ENCODE measurements at places on chromosomes 4 and X.

GRCh38 chrX:19658030-19658429 lies 142.7 kb upstream of the MAP3K15 start:
- H3K4me1 ChIP-seq: no peaks in the 10 kb centered on the region
- no peak for DNase-seq
- no peak overlapping the region for H3K27ac ChIP-seq

DNA sequence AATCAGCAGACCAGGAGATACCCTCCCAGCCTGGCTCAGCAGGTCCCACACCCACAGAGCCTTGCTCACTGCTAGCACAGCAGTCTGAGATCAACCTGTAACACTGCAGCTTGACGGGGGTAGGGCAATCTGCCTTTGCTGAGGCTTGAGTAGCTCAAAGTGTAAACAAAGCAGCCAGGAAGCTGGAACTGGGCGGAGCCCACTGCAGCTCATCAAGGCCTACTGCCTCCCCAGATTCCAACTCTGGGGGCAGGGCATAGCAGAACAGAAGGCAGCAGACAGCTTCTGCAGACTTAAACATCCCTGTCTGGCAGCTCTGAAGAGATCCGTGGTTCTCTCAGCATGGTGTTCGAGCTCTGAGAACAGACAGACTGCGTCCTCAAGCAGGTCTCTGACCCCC lies 15.1 kb upstream of the GABRA2 start:
- H3K27me3 ChIP-seq: no peaks in the 10 kb centered on the region
- no peak overlapping the region for H3K4me3 ChIP-seq
- H3K36me3 ChIP-seq: no peaks in the 10 kb centered on the region
- no peak for DNase-seq

- no peak overlapping the region for H3K4me3 ChIP-seq
- no peaks in the 10 kb centered on the region for H3K4me1 ChIP-seq
- H3K36me3 ChIP-seq: no peaks in the 10 kb centered on the region
- no peak for DNase-seq
Observed at GRCh38 chrX:3161681-3162080, 120.4 kb downstream of the ARSF start.

DNA sequence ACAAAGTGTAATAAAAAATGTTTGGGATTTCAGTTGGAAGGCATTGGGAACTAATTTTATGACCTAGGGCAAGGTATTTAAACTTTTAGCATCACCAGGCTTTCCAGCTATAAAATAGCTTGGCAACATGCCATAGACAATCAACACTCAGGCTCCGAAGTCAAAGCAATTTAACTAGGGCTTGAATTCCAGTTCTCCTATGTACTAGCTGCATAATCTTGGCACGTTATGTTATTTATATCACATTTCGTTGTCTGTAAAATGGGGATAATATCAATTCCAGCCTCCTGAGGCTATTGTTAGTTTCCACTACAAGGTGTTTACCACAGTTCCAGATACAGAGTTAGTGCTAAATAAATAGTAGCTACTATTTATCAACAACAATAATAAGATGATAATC lies 78.8 kb downstream of the DMD start:
- no peak overlapping the region for H3K27ac ChIP-seq
- DNase-seq: no peak
- H3K36me3 ChIP-seq: no peaks in the 10 kb centered on the region
- no peak overlapping the region for H3K4me3 ChIP-seq
- H3K4me1 ChIP-seq: no peaks in the 10 kb centered on the region

DNA sequence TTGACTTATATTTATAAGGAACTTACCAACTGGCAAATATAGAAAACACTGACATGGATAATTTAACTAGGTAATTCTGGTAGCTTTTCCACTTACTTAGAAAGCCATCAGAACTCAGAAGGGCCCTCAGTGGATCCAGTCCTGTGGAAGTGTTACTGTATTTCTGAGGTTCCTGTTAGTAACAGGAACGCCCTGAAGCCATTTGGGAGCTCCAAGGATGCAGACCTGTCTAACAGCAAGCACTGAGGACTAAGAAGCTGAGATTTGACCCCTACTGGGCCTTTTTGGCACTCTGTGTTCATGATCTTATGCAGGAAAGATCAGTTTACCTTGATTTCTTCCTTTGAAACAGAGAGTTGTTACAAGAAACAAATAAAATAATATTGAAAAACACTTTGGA lies 46.0 kb upstream of the TLL1 start:
- no peak overlapping the region for H3K4me3 ChIP-seq
- DNase-seq: no peak
- no peaks in the 10 kb centered on the region for H3K4me1 ChIP-seq
- no peaks in the 10 kb centered on the region for H3K36me3 ChIP-seq
- no peak overlapping the region for H3K27ac ChIP-seq

DNA sequence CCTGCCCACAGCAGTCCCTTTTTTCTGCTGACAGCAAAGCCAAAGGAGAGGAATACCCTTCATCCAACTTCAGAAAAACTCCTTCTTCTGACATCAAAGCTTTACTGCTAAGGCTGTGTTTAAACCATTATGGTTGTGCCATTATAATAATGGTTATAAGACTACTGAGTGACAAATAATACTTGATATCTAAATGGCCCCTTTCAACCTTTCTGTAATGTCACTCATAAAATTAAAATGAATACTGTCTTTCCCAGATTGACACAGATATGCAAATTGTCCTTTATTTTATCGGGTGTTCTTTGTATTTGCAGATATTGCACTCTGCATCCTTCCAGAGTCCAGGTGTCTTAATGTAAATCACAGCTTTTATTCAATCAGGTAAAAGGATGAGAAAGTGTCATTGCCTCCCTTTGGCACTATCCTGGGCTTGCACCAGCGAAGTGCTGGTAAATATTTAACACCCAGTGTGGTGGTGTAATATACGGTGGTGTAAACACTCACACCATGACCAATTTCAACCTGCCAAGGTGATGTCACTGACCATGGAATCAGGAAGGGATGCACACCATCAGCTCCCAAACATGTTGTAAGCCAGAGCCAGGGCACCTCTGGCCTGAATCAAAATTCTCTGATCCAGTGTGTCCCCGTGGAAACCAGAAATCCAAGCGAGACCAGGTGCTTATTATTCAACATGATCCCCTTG lies 139.4 kb upstream of the TENM3 start:
- no peak for DNase-seq
- H3K4me3 ChIP-seq: no peak overlapping the region
- no peaks in the 10 kb centered on the region for H3K27me3 ChIP-seq
- no peaks in the 10 kb centered on the region for H3K4me1 ChIP-seq
- H3K36me3 ChIP-seq: no peaks in the 10 kb centered on the region
- no peak overlapping the region for H3K27ac ChIP-seq

- no peaks in the 10 kb centered on the region for H3K36me3 ChIP-seq
- no peak for DNase-seq
- no peaks in the 10 kb centered on the region for H3K4me1 ChIP-seq
- H3K27ac ChIP-seq: no peak overlapping the region
- no peak overlapping the region for H3K4me3 ChIP-seq
Observed at GRCh38 chr4:152456609-152457008, 79.3 kb downstream of the FBXW7 start.

- no peaks in the 10 kb centered on the region for H3K36me3 ChIP-seq
- no peak overlapping the region for H3K27ac ChIP-seq
- DNase-seq: no peak
- no peak overlapping the region for H3K4me3 ChIP-seq
- H3K27me3 ChIP-seq: no peaks in the 10 kb centered on the region
Observed at GRCh38 chr4:103032574-103032973, 13.1 kb upstream of the SLC9B1 start.

DNA sequence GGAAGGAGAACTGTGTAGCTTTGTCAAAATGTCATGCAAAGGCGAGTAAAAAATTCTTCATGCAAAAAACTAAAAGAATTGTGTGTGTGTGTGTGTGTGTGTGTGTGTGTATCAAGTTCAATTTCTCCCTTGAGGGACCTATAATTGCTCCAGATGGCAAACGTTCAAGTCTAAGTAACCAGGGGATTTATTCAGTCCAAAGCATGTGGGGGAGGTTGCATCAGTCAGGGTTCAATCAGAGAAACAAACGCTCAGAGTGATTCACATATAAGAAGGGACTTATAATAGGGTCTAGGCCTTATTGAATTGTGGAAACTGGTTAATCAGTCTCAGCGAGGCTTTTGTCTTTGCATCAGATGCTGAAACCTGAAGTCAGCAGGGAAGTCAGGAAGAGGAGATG lies 5.0 kb downstream of the DCAF8L1 start:
- no peaks in the 10 kb centered on the region for H3K36me3 ChIP-seq
- H3K27me3 ChIP-seq: no peaks in the 10 kb centered on the region
- no peak overlapping the region for H3K27ac ChIP-seq
- H3K4me1 ChIP-seq: no peaks in the 10 kb centered on the region

GRCh38 chrX:68801737-68802290 lies 27.0 kb upstream of the EFNB1 start:
- no peaks in the 10 kb centered on the region for H3K36me3 ChIP-seq
- H3K27me3 ChIP-seq: no peaks in the 10 kb centered on the region
- no peaks in the 10 kb centered on the region for H3K4me1 ChIP-seq
- H3K4me3 ChIP-seq: no peak overlapping the region
- H3K27ac ChIP-seq: no peak overlapping the region

DNA sequence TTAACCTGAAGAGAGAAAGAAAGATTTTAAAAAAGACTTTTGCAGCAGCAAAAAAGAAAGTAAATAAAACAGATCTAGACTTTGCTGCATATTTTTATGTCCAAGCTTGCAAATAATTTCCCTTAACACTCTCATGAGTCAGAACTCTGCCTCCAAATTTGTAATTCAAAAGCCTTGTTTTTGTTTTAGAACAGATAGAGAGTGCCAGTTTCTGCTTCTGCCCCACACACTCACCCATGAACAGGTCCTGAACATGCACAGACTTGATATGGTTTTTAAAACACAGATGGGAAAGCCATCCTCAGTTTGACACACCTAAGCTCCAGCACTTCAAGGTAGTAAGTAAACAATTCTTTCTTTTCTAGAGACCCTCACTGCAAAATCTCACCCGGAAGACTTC lies 39.7 kb upstream of the VCX3B start:
- H3K4me3 ChIP-seq: no peak overlapping the region
- no peaks in the 10 kb centered on the region for H3K36me3 ChIP-seq
- no peaks in the 10 kb centered on the region for H3K4me1 ChIP-seq
- H3K27me3 ChIP-seq: no peaks in the 10 kb centered on the region

DNA sequence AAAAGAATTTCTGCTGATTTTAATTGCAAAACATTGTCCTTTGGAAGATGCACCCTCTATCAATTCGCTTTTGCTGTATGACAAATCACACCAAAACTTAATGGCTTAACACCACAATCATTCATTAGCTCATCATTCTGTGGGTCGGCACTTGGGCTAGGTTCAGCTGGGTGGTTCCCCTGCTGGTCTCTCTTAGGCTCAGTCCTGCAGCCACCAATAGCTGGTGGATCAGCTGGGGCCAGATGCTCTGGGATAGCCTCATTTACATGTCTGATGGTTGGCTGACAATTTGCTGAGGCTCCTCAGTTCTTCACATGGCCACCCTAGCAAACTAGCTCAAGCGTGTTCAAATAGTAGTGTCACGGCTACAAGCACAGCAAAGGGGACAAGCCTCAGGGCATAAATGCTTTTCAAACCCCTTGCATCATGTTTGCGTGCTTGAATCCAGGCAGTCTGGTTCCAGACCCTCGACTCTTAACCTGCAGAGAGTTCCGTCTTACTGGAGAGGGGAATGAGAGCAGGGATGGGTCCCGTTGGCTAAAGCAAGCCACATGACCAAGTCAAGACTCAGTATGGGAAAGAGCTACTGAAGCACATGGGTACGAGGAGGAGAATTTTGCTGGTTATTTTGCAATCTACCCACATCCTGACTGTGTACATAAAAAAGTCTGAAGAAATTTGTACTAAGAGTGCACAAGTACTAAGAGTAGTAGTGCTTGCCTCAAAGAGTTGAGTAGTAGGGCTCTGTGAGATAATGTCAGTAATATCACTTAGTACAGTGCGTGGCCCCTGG lies 7.5 kb upstream of the ACSL1 start:
- H3K36me3 ChIP-seq: no peaks in the 10 kb centered on the region
- H3K27me3 ChIP-seq: no peaks in the 10 kb centered on the region
- H3K27ac ChIP-seq: no peak overlapping the region
- no peak for DNase-seq

DNA sequence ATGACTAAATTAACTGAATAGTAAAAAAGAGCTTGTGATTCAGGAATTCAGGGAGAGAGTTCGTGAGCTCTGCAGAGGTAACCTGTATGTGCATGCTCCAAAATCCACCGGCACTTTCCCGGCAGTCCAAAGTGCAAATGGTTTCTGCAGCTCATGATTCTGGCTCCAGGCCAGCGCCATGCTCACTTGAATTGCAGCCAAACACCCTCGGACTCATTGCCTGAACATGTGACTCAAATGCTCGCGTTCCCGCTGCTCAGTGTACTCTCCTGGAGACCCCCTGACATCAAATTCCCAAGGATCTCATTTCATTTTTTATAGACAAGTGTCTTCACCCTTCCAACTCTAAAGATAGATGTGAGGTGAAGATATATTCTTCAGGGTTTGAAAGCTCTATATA lies 44.1 kb upstream of the SH3RF1 start:
- DNase-seq: peak; percentile 72
- H3K4me3 ChIP-seq: peak overlapping the region; percentile 1
- H3K27ac ChIP-seq: no peak overlapping the region
- no peaks in the 10 kb centered on the region for H3K36me3 ChIP-seq
- peaks cover 19% of the 10 kb centered on the region for H3K4me1 ChIP-seq

DNA sequence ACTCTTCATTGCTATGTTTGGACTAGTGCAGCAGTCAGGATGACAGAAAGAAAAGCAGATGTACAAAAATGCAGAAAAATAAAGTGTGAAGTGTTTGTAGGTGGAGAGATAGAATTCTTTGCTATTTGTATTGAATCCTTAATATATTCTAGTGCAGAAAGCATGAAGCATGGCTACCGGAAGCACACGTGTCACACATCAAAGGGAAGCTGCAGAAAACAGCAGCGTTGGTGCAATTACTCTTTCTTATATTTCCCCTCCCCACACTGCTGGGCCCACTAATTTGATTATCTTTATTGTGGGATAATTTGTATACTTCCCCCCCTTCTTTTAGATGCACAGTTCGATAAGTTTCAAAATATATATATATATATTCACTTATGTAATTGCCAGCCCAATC lies 35.9 kb upstream of the TAPT1 start:
- H3K27me3 ChIP-seq: no peaks in the 10 kb centered on the region
- H3K27ac ChIP-seq: no peak overlapping the region
- no peaks in the 10 kb centered on the region for H3K36me3 ChIP-seq
- peaks cover 5% of the 10 kb centered on the region for H3K4me1 ChIP-seq
- no peak for DNase-seq

DNA sequence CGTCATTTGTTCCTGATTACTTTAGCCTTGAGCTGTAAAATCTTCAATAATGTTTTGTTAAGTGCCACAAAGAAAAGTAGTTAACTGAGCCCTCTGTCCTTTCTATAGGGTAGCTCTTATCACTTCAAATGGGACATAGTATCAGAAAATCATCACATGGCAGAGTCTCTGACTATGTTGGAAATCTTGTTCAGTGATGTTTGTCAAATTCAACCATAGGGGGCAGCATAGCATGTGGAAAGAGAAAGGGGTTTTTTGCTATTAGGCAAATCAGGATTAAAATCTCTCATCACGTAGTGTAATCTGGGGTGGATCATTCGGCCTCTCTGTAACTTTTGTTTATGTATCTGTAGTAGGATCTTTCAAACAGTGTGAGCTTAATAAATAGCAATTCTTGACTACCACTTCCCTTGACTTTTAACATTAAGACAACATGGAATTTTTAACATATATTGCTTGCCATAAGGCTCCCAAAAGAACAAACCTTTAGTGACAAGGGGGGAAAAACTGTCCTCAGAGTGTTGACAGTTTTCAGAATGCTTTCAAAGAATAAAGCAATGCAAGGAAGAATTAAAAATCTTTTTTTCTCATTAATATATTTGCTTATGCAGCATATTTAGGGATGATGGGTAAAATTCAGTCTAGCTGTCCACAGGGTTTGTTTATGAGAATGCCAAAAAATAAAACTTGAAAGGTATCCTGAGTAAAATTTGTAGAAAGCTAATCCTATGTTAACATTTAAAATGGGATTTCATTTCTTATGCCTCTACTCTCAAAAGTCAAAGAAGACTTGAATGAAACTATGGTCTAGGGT lies 127.2 kb downstream of the FBXW7 start:
- H3K4me3 ChIP-seq: no peak overlapping the region
- no peaks in the 10 kb centered on the region for H3K4me1 ChIP-seq
- H3K27me3 ChIP-seq: no peaks in the 10 kb centered on the region

Data from right atrium auricular region (tissue), 2 donors.